Activated CD8-positive, alpha-beta memory T cell treated with anti-CD3 and anti-CD28 coated beads for 1 hour (primary cell): ENCODE measurements at places on chromosomes 5 and 9.

DNA sequence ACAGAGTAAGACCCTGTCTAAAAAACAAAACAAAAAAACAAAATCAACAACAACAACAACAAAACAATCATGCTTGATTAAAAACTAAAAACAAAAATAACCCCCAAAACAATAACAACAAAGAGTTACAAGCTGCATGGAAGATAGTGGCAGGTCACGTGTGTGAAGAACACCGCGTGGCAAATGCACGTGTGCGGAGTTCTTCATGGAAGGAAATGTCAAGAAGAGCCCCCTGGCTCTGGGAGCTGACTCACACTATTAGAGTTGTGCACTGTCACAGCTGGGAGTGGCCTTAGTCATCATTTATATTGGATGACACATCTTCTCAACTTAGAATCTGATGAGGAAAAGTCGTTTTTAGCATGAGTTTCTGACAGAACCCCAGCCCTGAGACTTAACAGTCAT is 110.5 kb downstream of the JMY start:
- DNase-seq: no peak

GRCh38 chr5:138711087-138711486 is 42.1 kb upstream of the CTNNA1 start:
- DNase-seq: no peak

GRCh38 chr5:76789991-76790581 is 28.7 kb upstream of the F2RL1 start:
- DNase-seq: no peak

DNA sequence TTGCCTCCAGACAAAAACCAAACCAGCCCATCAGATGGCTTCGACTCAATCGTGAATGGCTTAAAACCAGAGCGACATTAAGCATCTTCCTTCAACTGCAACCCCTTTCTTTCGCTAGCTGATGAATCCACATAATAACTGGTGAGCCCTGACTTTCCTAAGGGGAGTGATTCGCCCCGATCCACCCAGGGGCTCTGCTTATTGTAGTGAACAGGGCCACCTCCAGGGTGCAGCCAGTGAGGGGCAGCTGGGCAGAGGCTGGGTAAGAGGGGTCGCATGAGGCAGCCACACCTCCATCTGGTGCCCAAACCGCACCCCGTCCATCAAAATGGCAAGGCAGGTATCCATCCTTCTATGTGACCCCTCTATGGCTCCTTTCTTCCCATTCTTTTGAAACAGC is 38.0 kb downstream of the SLC35D2 start:
- no peak for DNase-seq

- DNase-seq: no peak
Measured at GRCh38 chr5:101943784-101944183, 352.3 kb downstream of the SLCO4C1 start.

GRCh38 chr9:114389612-114390368 is 2.0 kb upstream of the AKNA start:
- no peak for DNase-seq

DNA sequence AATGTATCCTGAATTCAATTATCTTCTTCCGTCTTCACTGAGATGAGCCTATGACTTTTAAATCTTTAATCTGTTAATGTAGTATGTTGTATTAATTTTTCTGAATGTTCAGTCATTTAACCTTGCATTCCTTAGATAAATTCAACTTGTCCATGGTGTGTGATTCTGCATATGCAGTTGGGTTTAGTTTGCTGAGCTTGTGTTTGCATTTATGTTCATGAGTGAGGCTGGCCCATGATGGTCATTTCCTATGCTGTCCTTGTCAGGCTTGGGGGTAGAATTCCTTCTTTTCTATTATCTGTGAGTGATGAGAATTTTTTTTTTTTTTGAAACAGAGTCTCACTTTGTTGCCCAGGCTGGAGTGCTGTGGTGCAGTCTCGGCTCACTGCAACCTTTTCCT is 131.8 kb upstream of the COL5A1 start:
- DNase-seq: no peak

- DNase-seq: no peak
Measured at GRCh38 chr5:435961-436640, 6.9 kb upstream of the EXOC3 start.

DNA sequence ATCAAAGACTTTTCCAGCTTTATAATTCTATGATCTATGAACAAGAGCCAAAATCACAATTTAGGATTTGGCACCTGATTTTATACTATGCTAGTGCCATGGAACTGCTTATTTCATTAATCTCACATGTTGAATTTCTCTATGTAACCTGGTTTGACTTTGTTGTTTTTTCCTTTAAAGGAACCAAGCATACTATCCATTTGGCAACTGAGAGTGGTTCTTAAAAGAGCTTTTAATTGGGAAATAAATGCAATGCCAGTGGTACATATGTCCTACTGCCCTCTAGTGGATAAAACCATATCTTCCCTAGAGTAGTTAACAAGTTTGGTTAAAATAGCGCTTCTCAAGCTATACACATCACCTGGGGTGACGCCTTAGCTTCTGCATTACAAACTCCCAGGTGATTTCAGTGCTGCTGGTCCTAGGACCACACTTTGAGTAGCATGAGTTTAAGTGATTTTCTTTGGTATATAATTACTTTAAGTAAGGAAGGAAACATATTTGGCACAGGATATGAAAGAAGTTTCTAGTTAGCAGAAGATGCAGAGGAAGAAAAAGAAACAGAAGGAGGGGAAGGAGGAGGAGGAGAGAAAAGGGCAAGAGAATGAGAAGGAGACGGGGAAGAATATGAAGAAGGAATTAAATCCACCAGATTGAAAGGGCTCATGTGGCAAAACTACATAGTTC is 56.8 kb downstream of the FGF10 start:
- no peak for DNase-seq

- DNase-seq: no peak
Measured at GRCh38 chr5:95392593-95393182, 1.5 kb downstream of the FAM81B start.

GRCh38 chr9:105842023-105842644 is 147.8 kb downstream of the TMEM38B start:
- no peak for DNase-seq

GRCh38 chr5:16918156-16918555 is 17.9 kb downstream of the MYO10 start:
- DNase-seq: no peak

GRCh38 chr5:66513130-66513529 is 83.1 kb upstream of the MAST4 start:
- no peak for DNase-seq

GRCh38 chr9:133881671-133882381 is 110.3 kb downstream of the VAV2 start:
- DNase-seq: no peak

DNA sequence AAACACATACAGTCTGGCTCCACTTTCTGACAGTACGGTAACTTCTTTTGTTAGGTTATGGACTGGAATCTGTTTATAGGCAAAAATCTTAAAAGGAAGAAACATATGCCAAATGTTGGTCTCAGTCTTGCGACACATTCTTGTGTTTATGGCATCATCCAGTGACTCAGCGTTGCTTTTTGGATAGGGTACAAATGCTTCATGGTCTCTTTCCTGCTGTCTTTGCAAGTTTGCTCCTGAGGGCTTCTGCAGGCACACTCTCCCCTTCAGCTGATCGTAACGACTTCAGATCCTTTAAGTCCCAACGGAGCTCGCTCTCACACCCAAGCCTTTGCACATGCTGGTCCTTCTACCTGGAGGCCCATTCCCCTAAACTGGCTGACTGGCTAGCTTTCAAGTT is 23.6 kb upstream of the TNFSF8 start:
- no peak for DNase-seq
